ENCODE measurements at places on chromosomes 7 and 10.

GRCh38 chr10:126072622-126073021 is 176.3 kb downstream of the FANK1 start:
- no peak for DNase-seq

DNA sequence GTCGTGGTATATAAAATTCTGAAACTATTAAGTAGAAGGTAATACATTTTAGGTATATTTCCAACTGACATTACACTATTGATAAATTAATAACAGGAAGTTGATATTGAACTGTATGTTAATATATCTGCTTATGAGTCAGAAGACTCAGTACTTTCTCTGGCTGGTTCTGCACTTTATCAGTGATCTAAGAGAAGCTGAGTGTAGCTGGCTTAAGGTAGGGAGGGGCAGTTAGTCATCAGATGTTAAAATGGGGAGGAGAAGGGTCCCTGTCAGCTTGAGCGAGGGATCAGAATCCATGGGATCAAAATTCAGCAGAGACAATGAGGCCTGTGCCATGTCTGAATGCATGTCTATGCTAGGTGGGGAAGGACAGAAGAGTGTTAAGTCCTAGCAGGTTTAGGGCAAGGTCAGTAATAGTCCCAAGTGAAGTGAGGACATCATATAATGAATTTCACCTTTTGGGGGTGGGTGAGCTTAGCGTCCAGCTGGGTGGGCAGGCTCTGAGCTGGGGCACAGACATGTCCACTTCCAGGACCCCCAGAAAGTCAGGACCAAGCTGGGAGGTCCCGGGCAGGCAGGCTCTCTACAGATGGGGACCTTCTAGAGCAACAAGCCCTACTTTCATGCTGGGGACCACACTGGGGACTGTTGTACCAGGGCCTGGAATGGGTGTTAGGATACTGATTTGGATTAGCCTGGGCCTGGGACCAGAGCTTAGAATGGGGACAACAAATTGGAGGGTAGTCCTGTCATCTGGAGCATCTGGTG is 82.9 kb downstream of the WDFY4 start:
- no peak for DNase-seq

DNA sequence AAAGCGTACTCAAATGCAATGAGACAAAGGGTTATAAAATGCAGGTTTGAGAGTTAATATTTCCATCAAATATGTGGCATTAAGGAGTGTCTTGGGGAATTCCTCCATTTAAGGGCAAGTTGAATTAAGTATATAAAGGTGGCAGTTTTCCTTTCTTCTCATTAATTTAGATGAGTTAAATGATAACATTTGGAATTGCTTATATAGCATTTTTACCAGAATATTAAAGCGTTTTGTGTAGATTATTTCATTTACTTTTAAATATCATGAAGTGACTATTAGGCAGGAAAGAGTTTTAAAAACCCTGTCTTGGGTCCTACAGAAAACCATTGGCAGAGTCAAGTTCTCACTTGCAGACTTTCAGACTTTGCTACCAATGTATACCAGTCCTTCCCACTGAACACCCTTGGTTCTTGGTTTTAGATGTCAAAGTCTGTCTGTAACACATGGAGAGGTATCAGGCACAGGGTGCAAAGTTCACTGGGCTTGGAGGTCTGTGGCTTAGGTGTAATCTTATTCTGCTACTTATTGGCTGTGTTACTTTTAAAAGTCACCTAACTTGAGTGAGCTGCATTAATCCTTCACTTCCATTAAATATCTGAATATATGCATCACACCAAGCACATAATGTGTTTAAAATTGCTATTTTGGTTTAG is 51.0 kb downstream of the ASB4 start:
- no peak for DNase-seq

DNA sequence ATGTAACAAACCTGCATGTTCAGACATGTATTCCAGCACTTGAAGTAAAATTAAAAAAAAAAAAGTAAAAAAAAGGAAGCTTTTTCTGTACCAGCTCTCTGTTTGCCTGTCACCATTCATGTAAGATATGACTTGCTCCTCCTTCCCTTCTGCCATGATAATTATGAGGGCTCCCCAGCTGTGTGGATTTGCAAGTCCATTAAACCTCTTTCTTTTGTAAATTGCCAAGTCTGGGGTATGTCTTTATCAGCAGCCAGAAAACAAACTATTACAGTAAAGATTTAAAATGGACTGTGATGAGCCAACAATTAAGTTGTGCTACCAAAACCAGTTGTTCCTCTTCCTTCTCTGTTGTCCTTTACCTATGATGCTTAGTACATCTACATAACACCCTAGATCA is 619.6 kb downstream of the ARL4A start:
- no peak for DNase-seq

- no peak for DNase-seq
These were observed 408.8 kb upstream of the SEMA3C start for GRCh38 chr7:81327468-81328266.

GRCh38 chr10:100004805-100005510 is 4.8 kb downstream of the DNMBP start:
- no peak for DNase-seq

DNA sequence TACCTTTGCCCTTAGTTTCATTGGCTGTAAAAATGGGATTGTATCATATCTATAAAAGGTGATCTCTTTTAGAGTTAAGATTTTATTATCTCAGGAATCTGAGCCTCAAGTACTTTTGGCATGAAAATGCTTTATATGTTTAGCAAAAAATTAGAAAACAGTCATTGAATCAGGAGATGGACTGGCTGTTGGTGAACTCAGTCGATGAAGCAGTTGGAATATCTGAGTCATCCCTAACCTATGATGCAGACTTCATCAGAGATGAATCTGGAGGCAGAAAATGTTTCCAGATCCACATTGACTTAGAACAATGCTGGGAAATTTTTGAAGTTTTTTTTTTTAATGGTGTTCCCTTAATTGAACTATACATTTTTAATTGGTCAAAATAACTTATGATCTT is 228.5 kb downstream of the SLC25A13 start:
- no peak for DNase-seq

- no peak for DNase-seq
These were observed 23.7 kb downstream of the XPNPEP1 start for GRCh38 chr10:109899356-109900331.

GRCh38 chr7:45187089-45187945 is 29.7 kb downstream of the RAMP3 start:
- no peak for DNase-seq

GRCh38 chr10:31932838-31933237 is 4.2 kb upstream of the ARHGAP12 start:
- DNase-seq, result no peak

- DNase-seq, result no peak
These were observed 27.0 kb upstream of the CDK13 start for GRCh38 chr7:39923091-39923490.

Data from left lung (tissue), 14 donors.